Stimulated activated CD8-positive, alpha-beta memory T cell treated with anti-CD3 and anti-CD28 coated beads, Interleukin-4, amount 100 ng/mL, for 4 hours (primary cell): ENCODE measurements at places on chromosomes 5 and 9.
A peak's percentile ranks its signal among the peaks of the same experiment; 100 is the strongest.

DNA sequence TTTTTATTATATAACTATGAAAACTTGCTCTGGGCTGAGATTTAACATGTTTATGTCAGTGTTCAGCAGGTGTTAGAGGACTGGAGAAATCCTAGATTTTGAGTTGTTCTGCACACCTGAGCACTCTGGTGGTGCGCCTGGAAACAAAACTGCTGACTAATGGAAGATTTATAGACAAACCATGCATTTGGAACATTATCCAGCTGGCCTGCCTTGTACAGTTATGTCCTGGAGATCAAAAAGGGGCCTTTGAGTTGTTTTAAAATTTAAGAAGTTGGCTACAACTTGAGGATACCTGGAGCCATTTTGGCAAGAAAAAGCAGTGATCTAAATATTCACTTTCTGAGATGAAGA, 5.7 kb upstream of the ARHGEF28 start:
- no peak for DNase-seq

DNA sequence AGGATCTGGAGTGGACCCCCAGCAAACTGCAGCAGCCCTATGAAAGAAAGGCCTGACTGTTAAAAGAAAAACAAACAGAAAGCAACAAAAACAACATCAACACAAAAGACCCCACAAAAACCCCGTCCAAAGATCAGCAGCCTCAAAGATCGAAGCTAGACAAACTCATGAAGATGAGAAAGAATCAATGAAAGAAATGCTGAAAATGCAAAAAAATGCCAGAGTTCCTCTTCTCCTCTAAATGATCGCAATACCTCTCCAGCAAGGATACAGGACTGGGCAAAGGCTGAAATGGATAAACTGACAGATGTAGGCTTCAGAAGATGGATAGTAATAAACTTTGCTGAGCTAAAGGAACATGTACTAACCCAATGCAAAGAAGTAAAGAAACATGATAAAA, 526.3 kb upstream of the DAB2 start:
- DNase-seq = no peak

DNA sequence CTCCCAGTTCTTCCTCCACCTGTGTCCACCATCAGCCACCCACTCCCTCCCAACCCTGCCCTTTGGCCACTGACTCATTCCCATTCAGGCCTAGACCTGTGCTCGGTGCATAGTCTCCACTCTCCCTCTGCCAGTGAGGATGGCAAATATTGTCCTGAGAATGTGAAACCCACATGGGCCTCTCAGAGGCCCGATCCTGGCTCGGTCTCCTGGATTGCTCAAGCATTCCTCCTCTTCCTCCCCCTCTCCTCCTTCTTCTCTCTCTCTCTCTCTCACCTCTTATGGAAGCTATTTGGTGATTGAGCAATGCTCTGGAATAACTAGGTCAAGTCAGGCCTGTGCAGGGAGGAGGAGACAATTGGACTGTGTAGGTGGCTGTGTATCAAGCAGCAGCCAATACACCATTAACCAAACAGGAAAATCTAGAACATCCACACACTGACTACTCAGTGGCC, 99.9 kb downstream of the KLF4 start:
- DNase-seq = no peak

DNA sequence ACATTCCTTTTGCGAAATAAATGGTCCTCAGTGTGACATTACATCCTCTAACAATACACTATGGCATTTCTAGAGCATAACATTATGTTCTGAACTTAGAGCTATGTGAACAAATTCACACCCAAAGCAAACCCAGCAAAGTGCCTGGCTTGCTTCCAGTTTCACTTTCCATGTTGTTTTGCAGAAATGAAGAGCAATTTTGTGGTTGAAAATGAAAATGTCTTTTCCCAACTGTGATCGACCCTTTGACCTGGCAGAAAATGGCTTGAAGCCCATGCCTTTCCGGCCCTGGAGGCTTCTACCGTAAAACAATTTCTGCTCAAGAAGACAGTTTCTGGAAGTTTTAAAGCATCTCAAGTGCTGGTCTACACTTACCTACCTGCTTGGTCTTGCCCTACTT, 344.7 kb upstream of the RGMB start:
- no peak for DNase-seq

GRCh38 chr9:4604678-4605095, 57.4 kb upstream of the PLPP6 start:
- peak; percentile 41 for DNase-seq

- no peak for DNase-seq
Observed at GRCh38 chr9:134431095-134431494, 104.8 kb downstream of the RXRA start.

GRCh38 chr9:82299870-82300269, 311.3 kb downstream of the SPATA31D1 start:
- no peak for DNase-seq

DNA sequence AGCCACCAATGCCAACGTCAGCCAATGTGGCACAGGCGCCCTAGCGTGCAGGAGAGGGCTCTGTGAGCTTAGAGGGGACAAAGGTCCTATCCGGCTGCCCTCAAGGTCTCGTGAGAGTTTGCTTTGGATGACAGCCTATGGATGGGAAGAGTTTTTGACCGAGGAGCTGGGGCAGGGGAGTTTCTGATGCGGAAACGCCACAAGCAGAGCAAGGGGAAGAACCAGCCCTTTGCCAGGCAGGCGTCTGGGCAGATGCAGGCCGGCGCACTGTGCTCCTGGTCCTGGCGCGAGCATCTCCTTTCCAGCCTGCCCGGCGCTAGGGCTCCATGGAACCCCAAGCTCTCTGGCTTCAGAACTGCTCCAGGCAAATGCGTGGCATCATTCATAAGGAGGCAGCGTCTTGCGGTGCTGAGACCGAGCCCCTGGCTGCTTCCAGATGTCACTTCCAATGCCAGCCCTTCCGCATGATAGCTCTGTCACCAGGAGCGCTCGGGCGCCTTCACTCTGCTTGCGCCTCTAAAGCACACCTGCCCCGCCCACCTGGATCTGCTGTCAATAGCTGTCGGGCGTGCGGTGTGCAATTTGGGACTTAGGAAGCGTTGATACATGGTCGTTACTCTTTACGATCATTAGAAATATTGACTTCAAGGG, 374.9 kb upstream of the IRX1 start:
- DNase-seq = no peak

DNA sequence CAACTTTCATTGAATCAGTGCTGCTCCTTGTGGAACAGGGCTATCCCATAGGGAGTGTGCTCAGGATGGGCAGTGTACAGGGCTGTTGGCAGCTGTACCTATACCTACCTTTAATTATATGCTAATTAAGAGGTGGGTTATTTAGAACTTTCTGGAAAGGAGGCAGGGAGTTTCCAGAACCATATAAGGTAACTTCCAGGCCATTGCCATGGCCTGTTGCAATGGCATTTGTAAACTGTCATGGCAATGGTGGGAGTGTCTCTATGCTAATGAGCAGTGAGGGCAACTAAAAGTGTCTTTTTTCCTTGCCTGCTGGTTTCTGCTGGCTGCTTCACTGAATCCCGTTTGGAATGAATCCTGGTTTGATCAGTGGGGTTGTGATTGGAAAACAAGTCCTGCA, 2.3 kb upstream of the ARHGAP26 start:
- no peak for DNase-seq

DNA sequence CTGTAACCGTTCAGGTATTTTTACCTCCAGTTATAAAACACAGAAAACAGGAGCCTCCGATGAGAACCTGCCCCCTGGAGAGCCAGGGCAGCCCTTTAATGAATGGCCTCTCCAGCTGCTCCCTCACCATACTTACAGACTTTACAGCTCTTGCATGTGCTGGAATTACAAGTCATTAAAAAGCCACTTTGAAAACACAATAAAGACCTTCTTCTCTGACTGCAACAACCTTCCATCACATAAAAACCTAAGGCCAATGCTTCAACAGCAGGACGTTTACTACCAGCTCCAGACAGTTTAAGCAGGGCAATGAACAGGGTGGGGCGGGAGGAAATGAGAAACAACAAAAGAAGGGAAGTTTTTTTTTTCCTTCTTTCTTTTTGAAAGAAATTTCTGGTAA, 213.8 kb downstream of the MLLT3 start:
- no peak for DNase-seq

DNA sequence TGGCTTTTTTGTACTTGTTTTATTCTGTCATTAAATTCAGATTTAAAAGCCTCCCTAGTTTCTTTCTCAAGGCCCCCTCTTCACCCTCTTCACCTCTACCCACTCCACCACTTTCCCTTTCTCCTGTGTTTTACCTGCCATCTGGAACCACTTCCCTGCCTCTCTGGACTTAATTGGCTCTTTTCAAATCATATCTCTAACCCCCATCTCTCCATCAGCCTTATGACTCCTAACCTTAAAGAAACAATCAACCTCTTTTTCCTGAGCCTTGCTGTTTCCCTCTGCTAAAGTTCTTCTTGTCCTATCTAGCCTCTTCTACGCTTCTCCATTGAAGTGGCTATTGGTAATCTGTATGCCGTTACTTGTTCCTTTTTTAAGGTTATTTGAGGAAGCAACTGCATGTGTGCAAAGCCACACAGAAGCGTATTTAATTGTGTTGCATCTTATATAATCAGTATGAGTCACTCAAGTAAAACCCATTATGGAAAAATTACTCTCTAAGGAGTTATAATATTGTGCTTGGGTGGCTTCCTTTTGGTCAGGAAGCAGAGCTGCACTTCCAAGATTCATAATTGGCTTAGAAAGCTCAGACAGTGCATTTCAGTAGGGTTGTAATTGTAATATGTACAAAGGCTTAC, 653.6 kb upstream of the ITGA1 start:
- DNase-seq = no peak

DNA sequence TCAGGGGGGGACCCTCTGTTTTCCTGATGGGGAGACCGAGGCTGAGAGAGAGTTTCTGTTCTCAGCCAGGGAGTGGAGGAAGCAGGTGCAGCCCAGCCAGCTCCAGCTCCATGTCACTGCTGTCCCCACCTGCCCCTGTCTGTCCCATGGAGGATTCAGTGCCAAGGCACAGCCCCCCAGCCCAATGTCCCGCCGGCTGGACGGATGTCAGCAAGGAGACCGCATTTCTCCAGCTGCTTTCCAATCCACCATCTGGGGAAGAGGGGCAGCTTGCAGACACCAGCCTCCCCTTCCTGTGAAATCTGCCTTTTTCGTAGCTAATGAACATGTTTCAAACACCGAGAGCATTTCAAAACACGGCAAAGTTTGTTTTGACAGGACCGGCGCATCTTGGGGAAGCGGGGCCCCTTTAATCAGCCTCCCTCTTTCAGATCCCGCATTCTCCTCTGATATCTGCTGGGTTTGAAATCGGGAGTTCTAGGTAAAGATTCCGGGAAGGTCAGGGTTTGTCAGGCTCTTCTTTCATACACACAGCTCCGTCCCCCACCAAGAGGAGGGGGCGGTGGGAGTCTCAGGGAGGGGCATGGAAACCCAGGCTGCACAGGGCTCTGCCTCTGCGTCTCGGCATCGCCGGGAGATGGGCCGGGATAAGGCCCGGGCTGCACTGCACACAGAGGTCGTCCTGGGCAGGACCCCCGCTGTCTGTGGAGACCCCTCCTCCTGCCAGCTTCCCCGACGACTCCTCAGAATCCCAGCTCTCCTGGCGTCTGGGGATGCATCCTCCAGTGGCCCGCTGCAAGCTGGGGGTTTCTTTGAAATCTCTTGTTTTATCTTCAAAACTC, 74.8 kb downstream of the NEK6 start:
- no peak for DNase-seq

DNA sequence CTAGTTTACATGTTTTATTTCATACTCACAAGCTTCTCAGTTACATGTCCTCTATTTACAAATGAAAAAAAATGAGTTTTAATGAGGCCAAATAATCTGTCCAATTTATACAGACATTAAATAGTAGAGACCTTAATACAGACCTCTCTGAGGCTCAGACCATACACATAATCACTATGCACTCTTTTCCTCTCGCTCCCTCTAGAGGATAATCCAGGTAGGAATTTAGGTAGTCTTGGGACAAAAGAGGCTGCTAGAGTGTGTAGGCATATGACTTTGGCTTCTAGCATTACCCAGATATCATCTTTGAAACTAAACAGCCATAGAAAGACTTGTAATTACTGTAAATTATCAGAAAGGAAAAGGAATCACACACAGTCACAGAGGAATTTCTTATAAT, 444.7 kb downstream of the HINT1 start:
- no peak for DNase-seq

GRCh38 chr5:177146891-177147638, 13.5 kb downstream of the NSD1 start:
- no peak for DNase-seq

DNA sequence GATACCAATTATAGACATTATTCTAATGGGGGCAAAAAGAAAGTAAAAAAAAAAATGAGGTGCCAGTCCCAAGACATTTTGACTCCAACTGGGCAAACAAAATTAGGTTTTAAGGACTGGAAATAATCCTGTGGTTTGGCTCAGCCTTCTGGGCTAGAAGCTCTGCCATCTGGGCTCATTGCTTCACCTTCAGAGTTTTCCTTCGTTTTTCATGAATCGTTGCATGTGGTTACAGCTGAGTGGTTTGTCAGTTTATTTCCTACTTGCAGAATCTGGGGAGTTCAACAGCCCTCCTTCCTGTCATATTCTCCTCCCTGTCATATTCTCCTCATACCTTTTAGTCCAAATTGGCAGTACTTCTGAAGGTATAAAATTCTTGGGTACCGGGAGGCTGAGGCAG, 12.0 kb downstream of the UGT3A2 start:
- no peak for DNase-seq

DNA sequence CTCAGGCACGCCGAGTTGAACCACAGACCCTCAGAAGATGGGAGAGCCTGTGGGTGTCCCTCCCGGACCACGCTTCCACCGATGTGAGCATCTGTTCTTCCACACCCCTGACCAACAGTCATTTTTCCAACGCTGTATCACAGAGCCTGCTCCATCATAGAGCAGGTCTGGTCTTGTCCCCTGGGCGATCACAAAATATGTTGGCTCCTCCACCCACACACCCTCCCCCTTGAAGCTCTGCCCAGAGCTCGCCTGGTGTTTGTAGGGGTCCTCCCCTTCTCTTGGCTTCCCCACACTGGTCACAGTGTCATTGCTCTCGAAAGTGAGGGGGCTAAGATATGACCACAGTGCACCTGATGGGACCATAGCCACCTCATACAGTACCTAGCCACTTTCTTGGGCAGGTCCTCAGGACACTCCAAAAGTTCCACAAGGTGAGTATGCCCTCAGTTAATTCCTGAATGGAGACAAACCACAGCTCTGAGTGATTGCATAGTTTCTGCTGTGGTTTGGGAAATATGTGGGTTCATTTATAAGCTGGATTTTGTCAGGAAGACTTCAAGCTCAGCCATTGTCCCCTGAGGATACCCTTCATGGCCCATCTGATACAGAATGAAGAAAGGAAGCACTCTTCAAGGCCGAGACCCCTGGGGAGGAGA, 3.5 kb upstream of the ZNF618 start:
- no peak for DNase-seq

DNA sequence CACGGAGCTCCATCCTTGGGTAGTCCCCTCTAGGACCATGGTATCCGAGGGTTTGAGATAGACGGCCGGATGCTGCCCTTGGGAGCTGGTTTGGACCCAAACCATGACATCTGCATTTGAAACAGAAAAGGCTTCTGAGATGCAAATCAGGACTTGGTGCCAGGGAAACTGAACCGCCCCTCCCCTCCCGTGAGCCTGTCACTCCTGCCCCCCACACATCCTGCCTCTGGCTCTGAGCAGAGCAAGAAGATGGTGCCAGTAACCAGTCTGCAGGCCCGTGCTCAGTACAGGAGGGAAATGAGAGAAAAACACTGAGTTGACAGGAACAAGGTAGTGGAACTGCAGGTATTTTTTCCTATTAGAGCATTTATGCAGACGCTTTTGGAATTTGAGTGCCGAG, 18.6 kb downstream of the ARPC5L start:
- no peak for DNase-seq
